ENCODE measurements at places on chromosomes 4 and X.

GRCh38 chr4:181952478-181952877 lies 290.7 kb upstream of the TENM3 start:
- no peak for DNase-seq

- no peak for DNase-seq
Observed at GRCh38 chr4:85720735-85721134, 245.8 kb downstream of the ARHGAP24 start.

DNA sequence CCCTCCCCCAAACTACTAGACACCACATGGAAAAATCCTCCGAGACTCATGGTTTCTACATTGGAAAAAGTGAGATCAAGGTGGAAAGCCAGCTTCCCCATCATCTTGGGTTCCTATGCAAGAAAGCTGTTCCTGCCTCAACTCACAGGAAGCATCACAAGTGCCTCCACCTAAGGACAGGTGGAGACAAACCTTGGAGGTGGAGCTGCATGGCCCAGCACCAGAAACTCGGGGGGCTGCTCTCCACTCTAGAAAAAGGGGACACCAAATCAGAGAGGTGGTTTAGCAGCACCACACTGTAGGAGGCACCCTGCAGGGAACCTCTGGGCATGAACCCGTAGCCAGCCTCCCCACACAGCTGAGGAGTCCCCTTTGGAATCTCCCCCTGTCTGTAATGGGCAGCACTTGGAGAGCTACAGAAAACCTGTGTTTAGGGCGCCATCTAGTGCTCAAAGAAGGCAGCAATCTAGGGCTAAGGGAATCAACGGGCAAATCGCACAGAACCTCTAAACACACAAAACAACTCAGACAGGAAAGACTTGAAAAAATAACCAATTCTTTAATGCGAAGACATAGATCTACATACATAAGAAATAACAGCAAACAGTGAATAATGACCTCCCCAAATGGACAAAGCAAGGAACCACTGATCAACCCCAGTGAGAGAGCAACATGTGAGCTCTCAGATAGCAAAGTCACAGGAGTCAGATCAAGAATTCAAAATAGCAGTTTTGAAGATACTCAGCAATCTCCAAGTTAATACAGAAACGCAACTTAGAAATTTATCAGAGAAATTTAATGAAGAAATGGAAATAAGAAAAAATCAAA lies 37.0 kb upstream of the ZBTB33 start:
- DNase-seq = peak; percentile 57

DNA sequence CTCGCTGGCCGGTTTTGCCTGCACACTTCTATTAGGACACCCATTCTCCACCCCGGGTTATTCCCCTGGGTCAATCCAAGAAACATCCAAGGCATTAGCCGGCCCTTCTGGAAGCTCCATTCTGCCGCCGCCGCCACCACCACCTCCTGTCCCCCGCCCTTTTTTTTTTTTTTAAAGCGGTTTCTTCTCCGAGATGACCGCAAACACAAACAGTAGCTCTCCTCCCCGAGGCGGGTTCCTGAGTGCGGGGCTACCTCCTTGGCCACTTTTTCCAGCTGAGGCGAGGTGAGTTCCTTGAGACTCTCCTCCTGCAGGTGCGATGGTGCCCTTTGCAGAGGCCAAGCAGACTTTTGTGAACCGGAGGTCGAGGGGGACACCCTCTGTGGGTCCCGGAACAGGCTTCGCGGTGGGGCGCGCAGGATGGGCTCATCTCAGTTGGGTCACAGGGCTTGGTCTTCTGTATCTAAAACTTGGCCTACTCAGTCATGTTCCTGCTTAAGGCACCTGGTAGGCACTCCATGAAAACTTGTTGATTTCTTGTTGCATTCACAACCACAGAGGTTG lies 930 bp downstream of the NWD2 start:
- DNase-seq = no peak

DNA sequence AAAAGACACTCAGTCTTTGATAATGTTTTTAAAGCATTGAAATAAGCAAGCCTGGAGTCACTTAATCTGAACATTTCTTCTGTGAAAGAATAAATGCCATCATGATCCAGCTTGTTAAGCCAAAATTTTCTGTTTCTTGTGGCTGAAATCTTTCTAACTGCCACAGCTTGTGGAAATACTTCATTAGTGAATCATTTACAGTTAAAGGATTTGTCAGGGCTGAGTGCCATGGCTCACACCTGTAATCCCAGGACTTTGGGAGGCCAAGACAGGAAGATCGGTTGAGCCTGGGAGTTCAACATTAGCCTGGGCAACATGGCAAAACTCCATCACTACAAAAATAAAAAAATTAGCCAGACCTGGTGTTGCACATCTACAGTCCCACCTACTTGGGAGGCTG lies 93.3 kb upstream of the PDE5A start:
- DNase-seq = no peak

DNA sequence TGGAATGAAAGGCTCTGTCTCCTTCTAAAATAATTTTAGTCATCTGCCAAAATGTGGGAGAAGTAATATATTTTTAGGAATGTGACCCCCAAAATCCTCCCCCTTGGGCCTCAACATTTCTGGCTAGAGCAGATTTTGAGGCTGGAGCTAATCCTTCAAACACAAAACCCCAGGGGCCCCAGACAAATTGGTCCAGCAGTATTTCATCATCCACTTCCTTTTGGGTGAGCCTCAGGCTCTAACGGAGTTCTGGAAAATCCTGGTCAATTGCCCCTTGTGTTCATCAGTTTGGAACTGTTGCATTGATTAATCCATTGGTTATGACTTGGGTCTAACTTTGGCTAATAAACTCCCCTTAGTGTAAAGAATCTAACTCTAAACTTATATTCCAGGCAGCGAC lies 67.4 kb upstream of the PCDH19 start:
- DNase-seq = no peak

DNA sequence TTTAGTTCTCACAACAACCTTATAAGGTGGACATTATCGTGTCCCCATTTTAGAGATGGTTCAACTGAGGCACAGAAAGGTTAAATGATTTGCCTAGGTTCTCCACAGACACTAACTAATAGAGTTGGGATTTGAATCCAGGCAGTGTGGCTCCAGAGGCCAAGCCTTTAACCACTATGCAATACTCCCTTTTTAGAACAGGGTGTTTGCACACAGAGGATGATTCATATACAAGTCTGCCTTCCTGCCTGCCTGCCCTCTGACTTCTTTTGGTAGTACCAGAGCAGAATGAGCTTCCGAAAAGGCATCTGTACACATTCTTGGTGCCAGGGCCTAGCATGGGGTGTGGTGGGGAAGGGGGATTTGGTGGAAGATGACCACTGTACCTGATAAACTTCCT lies 150.8 kb upstream of the ARHGEF9 start:
- DNase-seq = no peak
